ENCODE measurements at places on chromosomes 6 and 20.

GRCh38 chr6:54747955-54748354 is 98.6 kb upstream of the FAM83B start:
- DNase-seq, result no peak

GRCh38 chr6:92011681-92012245 is 1407.6 kb downstream of the EPHA7 start:
- DNase-seq, result no peak

DNA sequence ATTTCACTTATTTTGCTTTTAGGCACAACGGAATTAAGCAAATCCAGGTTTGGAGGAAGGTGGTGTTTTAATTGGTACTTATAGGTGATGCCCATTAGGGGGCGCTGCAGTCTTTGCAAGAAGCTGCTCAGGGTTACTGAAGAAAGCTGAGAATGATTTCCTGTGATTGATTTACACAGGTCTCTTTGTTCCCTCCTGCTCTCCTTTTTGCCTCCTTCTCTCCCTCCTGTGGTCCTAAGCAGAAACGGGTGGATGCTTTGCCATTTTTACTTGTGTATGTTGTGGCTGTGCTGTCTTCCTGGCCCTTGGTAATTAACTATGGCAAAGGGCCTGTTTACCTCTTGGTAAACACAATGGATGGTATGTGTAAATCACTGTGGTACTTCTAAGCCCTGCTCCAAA is 97.8 kb downstream of the ANKS1A start:
- DNase-seq, result peak; percentile 84

DNA sequence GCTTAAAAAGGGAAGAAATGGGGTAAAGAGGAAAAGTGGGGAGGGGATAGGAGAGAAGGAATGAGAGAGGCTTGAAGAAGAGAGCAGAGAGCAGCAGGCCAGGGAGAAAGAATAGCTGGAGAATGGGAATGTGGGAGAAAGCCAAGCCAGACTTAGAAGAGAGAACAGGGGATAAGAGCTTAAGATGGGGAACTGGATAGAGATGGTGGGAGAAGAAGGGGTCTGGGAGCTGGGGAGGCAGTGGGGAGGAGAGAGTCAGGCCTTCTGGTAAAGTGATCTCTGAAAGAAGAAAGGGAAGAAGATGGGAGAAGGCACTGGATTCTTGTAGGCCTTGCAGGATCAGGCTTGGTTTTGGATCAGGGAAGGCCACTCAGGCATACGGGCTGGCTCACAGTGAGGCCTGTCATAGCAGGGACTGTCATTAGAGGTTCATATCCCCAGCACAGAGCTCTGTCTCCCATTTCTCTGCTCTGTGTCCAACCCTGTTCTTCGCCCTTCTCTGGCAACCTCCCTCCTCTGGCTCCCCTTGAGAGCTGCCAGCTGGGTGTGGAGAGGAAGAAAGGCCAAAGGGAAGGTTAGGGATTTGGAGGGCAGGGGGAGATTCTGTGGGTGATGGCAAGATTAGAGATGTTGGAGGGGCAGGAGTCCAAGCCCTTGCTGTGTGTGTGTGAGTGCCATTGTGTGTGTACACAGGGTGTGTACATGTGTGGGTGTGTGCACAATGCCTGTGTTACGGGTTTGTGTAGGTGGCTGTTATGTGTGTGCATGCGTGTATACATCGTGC is 9.3 kb downstream of the SYNGAP1 start:
- DNase-seq, result no peak

DNA sequence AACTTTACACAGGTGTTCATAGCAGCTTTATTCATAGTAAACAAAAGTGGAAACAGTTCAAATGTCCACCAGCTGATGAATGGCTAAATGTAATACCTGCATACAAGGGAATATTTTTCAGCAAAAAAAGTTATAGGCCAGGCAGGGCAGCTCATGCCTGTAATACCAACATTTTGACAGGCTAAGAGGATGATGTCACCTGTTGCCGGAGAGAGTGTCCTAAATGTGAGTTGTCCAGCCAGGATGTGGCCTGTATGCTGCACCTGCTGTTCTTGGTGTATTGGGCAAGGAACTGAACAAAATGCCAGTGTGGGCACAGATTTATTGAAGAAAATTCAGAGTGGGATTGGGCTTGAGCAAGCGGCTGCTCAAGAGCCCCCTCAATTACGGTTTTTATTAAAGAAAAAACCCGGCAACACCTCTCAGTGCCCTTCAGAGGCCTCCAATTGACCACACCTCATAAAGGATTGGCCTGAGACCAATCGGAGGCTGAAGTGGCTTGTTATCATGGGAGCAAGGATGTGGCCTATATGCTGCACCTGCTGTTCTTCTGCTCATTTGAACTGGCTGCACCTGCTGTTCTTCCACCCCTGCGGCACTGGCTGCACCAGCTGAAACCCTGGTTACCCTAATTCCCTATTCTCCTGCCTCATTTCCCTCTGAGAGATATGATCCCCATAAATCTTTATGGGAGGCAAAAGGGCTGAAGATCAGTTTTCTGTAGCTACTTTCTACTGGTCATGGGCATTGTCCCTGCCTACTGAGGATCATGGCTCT is 164.3 kb upstream of the PROKR2 start:
- DNase-seq, result no peak

DNA sequence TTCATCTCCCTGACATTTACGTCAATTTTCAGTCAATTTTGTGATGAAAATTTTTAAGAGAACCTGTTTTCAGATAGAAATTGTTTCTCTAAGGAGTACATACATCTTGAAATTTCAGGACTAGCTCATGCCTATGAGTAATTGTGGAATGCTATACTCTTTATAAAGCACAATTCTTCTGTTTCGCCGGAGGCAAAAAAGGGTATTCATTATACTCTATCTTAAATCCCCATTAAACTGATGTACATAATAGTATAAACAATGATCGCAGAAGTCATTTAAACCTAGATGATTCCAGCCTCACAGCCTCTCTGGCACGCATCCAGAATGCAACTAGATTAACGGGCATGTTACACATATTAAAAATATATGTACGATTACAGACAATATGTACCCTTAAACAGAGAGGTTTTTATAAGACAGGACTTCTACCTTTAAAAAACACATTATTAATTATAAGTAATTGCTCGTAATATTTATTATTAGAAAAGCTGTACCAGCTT is 62.6 kb downstream of the NRSN1 start:
- DNase-seq, result no peak

All from fibroblast of upper back skin (primary cell).